GM23248 (cell line): ENCODE measurements at places on chromosomes 5 and 9. TPM values are rescaled to one million over a fixed set of nuclear protein-coding genes. Genes with fewer than 3 reads are reported as not detected.

DNA sequence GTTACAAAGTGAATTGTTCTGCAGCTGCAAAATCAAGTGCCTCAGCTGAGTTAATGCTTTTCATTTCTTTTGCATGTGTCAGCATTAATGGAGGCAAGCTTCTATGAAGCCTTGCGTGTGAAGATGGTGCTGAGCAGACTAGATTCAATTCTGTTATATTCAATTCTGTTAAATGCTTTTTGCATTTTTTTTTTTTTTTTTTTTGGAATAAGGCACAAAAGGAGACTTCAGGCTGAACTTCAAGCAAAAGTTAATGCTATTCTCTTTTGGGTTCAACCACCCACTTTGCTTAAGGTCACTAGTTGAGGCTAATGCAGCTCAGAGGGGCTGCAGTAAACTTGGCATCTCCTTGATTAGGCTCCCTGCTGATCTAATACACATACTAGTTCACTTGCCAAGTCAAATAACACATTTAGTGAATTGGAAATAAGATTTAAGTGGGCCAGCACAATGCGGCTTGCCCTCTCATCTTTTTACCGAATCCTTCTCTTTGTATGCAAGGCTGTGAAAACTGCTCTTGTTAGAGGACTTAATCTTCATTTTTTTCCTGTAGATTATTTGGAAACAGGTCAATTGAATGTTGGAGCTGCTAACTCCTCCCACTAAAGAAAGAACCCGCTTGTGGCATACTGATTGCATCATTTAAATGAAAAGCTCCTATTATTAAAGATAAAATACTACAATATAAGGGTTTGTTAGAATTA is 1020.2 kb downstream of the NR2F1-AS1 start:
- DNase-seq = peak; percentile 82

DNA sequence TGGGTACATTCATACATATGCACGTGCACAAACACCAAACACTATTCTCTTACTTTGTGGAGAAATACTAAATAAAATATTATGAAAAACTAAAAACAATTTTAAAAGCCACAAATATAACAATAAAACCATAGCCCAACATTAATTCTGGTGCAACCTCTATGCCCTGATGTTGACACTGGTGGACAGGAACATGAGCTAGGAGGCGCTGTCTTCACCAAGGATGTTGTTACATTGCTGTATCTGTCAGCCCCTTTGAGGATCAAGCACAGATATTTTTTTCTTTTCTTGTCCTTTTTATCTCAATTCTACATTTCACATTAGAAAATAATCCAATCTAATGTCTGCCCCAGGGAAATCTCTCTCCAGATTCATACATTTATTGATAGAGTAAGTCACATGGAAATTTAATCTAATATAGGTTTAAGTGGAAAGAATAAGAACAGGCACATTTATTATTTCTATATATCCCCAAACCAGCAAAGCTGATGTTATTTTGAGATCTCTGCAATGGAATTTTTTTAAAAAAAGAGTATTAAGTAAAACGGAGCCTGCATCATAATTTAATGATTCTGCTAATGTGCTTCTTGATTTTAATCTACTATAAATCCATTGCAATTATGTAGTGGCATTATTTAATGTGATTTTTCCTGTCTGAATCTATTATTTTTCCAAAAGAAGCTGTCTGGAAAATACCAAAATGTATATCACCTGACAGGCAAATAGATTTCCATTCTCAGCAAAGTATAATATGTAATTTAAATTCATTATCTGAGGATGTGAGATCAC is 716.5 kb downstream of the MTRR start:
- peak; percentile 8 for DNase-seq

DNA sequence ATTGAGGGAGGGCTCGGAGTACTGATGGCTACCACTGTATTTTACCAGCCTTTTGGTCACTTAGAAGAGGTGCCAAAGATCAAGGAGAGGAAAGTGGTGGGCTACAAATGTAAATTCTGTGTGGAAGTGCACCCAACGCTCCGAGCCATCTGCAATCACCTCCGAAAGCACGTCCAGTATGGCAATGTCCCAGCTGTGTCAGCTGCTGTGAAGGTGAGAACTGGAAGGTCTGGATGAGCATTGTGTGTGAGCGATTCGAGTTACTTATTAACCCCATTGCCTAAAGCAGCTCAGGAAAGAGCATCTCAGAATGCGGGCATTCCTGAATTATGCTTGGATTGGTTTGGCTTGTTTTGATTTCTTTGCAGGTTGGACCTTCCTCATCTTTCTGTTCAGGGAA is 67.5 kb downstream of the ZNF462 start:
- DNase-seq = no peak

DNA sequence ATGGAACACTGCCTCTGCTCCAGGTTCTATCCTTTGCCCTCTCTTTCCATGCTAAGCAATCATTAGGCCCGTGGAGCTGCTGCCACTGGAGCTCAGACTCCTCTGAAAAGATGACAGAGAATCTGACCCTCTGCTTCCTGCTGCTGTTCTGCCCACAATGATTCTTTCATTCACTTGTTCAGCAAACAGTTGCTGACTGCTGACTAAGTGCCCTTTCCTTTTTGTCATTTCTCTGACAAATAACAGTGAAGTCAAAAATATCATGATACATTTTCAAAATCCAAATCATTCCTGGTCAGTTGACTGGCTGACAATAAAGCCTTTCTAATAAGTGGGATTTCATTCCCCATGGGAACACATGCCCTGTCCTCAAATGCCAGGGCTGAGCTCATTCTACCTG is 110.1 kb downstream of the SIL1 start:
- peak; percentile 16 for DNase-seq

DNA sequence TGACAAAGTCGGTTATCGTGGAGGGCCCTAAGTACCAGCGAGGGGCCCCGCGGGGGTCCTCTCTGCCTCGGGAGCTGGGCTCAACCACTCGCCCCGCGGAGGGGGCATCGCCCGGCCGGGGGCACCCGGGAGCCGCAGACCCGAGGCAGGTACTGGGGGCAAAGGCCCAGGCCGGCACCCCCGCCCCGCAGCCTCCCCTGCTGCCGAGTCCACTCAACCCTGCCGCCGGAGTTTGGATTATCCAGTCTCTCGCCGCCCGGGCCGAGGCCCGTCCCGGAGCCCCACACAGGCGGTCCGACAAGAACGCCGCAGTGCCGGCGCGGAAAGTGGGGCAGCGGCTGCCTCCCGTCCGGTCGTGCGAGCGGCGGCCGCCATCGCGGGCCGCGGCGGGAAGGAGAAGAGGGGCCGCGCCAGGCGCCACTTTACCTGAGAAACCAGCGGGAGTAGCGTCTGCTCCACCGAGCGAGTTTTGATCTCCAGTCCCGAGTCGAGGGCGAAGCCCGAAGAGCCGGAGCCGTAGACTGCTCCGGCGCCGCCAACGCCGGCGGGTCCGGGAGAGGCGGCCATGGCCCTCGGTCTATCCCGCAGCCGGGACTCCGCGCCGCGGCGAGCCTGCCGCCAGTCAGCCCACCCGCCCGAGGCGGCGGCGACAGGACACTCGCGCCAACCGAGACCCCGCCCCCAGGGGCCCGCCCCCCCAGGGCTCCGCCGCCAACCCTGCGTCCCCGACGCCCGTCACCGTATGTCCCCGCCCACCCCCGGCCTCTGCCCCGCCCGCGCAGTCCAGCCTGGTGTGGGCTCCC is at the start of gene CTNNAL1:
CTNNAL1 (minus strand) TSS at position 624 of the 803 bp plus-strand sequence; CDS start at position 567, 57 bp downstream.
- DNase-seq = peak; percentile 94

DNA sequence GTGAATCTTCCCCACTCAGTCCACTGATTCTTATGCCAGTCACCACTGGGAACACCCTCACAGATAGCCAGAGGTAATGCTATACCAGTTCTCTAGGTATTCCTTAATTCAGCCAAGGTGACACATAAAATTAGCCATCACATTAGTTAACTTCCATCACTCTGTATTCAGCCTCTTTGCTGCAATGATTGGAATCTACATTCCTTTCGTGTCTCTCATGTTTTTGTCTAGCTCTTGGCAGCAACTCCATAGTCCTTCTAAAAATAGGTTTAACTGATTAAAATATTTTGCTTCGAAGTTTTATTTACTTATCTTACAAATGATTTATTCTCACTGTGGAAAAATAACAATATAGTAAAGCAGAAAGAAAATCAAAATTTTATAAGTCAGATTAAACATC is 19.6 kb upstream of the RNF20 start:
- DNase-seq = peak; percentile 81

- no peak for DNase-seq
Observed at GRCh38 chr5:179758955-179759354, 26.3 kb downstream of the MAML1 start.

DNA sequence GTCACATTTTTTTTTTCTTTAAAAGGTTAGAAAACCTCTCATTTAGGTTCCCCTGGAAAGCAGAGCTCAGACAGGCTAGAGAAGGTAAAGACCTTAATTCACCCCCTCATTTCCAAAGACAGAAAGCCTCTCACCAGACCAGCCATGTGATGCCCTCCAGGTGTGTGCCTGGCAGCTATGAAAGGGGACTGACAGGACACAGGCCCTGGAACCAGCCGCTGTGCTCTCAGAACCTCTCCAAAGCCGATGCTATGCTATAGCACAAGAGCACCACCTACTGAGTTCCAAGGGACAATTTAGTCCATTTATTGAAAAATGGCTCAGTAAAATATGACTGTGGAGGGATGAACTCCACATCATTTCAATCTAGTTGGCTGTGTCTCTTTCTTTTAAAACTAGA is 48.8 kb downstream of the FANCC start:
- DNase-seq = peak; percentile 27

DNA sequence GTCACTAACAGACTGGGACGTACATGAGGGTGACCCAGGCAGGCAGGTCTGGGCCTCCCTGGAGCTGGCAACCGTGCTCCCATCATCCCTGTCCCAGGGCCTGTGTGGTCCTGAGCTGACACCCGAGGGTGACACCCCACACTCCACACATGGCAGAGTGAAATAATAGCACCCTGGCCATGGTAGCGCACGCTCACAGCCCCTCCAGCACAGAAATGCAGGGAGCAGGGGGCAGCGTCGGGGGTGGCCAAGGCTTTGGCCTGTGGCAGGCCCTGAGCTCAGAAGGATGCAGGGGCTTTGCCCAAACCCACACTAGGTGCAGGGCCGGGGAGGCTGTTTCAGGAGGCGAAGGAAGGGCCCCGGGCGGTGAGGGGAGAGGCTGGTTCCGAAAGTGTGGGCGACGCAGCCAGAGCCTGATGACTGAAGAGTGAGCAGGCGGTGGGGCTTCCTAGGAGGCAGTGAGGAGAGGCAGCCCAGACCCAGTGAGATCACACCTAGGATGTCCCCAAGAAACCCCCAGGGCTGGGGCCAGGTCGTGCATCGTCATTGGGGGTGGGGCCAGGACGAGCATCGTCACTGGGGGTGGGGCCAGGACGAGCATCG is 12.9 kb downstream of the OR2V2 start:
- peak; percentile 86 for DNase-seq

- DNase-seq = no peak
Observed at GRCh38 chr5:38927470-38927869, 81.7 kb downstream of the OSMR start.

GRCh38 chr5:158709279-158709678 is 390.4 kb downstream of the EBF1 start:
- no peak for DNase-seq

- no peak for DNase-seq
Observed at GRCh38 chr9:38276771-38277439, 115.6 kb upstream of the ALDH1B1 start.

DNA sequence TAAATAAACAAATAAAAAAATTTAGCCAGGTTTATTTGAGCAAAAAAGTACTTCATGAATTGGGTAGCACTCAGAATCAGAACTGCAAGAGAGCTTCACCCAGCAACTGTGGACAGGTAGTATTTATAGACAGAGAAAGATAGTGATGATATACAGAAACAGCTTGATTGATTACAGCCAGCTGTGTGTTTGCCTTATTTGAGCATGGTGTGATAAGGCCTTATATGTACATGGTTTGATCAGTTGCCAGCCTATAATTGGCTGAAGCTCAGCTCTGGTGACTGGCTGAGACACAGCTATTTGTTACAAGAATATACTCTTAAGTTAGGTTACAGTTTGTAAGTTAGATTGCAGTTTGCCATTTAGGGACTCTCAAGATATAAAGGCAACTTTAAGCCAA is 34.3 kb upstream of the ARL15 start:
- no peak for DNase-seq

DNA sequence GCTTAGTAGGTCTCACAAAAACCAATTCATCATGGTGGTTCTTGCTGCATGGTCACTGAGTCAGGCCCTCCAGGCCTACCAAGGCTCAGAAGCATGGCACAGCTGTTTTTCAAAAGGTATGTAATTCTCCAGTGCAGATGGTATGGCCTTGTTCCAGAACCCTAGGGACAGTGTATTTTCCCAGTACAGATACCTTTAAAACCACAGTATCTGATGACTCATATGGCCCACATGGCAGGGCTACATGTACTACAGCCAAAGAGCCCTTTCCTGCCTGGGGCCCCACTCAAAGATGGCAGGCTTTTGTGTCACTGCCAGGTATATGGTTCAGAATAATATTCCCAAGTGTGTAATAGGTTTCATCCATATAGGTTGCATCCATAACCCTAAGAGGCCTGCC is 16.5 kb downstream of the CSF2 start:
- peak; percentile 83 for DNase-seq

GRCh38 chr5:173258466-173258865 is 23.5 kb upstream of the NKX2-5 start:
- DNase-seq = no peak

DNA sequence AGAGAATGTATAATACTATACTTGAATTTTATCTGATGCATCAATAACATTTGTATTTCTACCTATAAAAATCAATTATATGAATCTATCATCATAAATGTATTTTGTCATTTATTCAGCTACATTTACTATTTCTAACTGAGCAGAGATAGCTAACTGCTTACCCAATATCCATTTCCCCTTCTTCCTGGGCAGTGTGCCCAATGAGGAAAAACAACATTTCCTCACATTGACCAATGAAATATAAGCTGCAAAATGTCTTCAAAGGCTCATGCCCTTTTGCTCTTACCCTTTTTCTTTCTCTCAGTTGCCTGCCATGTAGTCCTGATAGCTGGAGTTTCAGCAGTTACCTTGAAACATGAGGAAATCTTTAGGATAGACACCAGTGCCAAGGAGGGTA is 385.8 kb upstream of the PCSK5 start:
- DNase-seq = no peak

- DNase-seq = no peak
Observed at GRCh38 chr9:133467101-133467500, 7.3 kb downstream of the CACFD1 start.

- DNase-seq = no peak
Observed at GRCh38 chr9:112044186-112044585, 130.9 kb downstream of the SUSD1 start.

DNA sequence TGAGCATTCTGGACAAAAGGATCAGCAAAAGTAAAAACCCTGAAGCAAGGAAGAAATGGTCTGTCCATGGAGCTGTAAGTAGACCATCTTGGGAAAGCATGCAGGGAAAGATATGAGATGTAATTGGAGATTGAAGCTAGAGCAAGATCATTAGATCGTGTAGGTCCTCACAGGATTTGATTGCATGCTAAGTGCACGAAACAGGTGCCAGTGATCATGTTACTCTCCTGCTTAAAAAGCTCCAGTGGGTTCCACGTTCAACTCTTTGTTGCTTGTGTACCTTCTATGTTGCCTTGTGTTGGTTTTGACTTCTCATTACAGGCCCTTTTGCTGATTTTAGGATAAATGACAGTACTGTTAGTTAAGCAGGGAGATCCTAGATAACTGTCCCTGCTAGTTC is 442.0 kb downstream of the DMRT2 start:
- DNase-seq = no peak

GNE gene
- 20.6 and 22.4 TPM in 2 replicates for total RNA-seq

ABL1 gene
- total RNA-seq = 66.1 and 68.2 TPM in 2 replicates

CD180 gene
- total RNA-seq = not detected in 2 replicates

SLC2A6 gene
- total RNA-seq = 10.1 and 12.0 TPM in 2 replicates

WWC1 gene
- total RNA-seq = 3.5 and 7.1 TPM in 2 replicates

POMT1 gene
- 32.9 and 46.0 TPM in 2 replicates for total RNA-seq

CD274 gene
- 4.2 and 4.3 TPM in 2 replicates for total RNA-seq

MEGF10 gene
- total RNA-seq = not detected in 2 replicates
